ENCODE measurements at places on chromosomes 7 and 10.
A peak's percentile ranks its signal among the peaks of the same experiment; 100 is the strongest.

- DNase-seq = no peak
Observed at GRCh38 chr7:2376351-2377154, 21.9 kb downstream of the EIF3B start.

GRCh38 chr10:60666221-60666620, 112.1 kb upstream of the CDK1 start:
- no peak for DNase-seq

GRCh38 chr7:29922921-29923700, 66.5 kb downstream of the SCRN1 start:
- DNase-seq = no peak

DNA sequence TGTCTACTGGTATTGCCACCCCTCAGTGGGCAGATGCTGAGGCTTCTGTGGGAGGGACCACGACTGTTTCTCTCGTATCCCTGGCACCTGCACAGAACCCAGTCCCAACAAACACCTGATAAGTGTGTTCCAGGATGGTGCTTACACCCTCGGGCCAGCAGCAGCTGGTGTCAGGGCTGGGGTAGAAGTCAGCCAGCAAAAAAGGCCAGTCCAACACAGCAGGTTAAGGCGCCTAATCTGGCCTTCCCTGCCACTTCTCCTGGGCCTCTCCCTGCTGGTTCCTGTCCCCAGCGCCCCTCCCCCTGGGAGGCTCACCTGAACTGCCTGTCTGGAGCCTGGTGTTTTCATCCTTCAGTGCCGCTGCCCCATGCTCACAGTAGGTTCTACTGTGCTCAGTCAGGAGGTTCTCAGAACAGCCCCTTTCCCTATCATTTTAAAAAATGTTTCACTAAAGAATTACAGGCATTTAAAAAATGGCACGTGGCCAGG, 20.0 kb downstream of the PODXL start:
- DNase-seq = no peak

DNA sequence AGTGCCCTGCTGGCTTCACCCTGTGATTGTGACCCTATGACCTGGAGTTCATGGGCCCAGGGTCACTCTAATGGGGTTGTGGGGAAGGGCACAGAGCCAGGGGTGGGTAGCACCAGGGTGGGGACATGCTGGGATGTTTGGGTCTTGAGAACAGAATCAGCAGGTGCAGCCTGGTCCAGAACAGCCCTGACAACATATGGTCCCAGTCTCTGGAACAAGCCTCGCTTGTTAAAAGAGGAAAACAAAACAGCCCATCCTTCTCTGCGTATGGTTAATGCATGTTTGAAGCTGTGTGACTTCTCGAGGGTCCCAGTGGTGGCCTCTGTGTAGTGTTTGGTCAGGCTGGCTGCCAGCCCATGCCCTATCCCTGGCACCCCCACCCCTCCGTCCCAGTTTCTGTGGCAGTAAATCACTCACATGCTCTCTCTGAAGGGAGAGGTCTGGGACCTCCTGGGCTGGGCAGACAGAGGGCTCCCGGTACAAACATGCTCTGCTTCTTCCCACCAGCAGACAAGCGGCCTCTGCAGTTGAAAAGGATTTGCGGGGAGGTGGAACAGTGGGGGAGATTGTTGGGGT, 79.4 kb downstream of the FAM241B start:
- no peak for DNase-seq

GRCh38 chr10:58885686-58886345, 290.6 kb upstream of the PHYHIPL start:
- no peak for DNase-seq

GRCh38 chr10:103184615-103185014, 8.5 kb downstream of the NT5C2 start:
- DNase-seq = no peak

- no peak for DNase-seq
Observed at GRCh38 chr10:200405-200804, 65.2 kb downstream of the ZMYND11 start.

GRCh38 chr10:115937768-115938056, 335.3 kb downstream of the GFRA1 start:
- no peak for DNase-seq

- DNase-seq = no peak
Observed at GRCh38 chr7:159175792-159176191, 31.1 kb upstream of the VIPR2 start.

GRCh38 chr7:105210721-105211205, 178.0 kb downstream of the SRPK2 start:
- DNase-seq = no peak

DNA sequence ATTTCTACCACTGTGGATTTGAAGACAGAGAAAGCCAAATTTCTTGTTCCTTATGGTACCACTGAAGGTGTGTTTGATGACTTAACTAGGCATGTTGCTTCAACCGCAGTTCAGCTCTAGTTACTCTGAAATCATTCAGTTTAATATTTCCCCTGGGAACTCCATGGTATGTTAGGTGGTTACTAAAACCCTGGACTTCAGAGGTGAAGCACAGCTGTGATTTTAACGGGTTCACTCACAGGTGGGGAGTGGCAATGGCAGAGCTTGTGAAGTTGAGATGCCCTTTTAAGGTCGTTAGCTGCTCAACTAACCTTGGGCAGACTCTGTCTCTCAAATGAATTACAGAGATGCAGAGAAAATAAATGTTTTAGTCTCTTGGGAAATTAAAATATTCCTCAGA, 163.6 kb upstream of the PHYHIPL start:
- DNase-seq = no peak

DNA sequence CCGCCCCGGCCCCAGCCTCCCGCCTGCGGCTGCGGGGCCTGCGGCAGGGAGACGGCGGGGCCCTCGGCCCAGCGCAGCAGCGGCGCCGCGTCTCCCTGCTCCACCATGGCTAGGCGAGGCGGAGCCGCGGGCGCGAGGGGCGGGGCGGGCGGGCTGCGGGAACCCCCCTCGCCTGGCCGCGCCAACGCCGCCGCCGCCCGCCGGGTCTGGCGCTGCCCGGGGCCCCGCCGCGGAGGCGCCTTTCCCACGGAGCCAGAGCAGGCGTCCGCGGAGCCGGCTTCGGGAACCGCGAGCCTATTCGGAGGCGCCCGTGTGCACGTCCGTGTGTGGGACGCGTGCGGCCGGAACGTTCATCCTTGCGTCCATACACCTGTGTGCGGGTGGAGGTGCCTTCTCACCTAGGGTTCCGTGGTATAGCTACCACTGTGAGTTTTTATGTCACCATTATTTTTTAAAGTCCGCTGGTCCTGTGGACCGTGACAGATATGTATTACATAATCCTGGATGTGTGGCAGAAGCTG, at the start of gene DENND11:
TSS of gene DENND11 (minus strand) at position 120 of the 521 bp plus-strand sequence. CDS start at position 107, 13 bp downstream.
- peak; percentile 20 for DNase-seq

DNA sequence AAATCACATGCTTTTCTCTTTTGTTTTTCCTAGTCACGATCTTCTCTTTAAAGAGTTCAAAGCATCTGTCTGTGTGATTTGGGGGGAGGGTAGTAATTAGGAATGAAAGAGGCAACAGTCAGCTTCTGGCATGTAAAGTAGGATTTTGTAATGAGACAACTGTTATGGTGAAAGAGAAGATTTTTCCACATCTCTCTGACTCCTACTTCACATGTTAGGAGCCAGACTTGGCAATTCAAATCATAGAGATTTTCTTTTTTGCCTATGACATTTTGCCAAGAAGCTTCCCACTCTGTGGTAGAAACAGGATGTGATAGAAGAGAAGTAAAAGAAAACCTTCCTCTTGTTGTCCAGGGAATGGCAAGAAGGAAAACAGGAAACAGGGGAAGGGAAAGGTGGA, 38.3 kb upstream of the KLHL7 start:
- DNase-seq = no peak

GRCh38 chr10:593016-593415, 96.5 kb downstream of the DIP2C start:
- no peak for DNase-seq

DNA sequence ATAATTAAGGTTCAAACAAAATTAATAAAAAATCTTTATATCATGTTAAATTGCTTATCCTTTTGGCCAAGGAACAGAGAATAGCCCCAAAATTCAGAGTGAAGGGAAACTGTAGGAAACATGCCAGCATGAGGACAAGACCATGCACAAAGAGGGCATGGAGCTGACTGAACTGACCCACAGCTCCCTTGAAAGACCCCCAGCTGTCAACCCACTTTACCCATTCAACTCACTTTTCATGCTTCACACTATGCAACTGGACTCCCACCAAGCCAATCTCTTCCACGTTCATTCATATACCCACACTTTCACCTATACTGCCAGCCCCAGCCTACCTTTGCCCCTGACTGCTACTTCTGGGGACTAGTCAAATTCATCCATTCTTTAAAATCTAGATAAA, 10.2 kb downstream of the FBXW4 start:
- no peak for DNase-seq

DNA sequence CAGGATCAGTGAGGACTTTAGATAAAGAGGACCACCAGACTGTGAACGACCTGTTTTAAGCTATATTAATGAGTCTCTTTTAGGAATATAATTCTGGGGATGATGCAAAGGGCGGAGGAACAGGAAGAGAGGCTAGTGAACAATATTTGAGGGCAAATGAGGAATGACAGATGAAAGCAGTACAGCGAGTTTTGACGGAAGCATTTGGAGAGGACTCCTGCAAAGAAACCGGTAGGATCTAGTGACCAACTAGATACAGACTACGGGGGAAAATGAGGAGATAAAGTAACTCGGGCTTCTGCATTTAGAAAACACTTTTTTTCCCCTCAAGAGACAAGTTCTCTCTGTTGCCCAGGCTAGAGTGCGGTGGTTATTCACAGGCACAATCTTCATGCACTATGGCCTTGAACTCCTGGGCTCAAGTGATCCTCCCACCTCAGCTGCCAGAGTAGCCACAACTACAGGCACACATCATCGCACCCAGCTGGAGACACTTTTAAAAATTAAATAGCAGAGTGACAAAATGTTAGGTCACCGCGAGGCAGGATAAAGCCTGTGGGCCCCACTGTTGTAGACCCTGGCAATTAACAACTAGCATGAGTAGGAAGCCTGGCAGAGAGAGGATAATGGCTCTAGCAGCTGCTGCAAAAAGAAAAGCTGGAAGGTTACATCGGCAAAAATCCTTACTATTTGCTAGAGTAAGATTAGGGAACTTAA, 143.2 kb downstream of the SRPK2 start:
- no peak for DNase-seq

DNA sequence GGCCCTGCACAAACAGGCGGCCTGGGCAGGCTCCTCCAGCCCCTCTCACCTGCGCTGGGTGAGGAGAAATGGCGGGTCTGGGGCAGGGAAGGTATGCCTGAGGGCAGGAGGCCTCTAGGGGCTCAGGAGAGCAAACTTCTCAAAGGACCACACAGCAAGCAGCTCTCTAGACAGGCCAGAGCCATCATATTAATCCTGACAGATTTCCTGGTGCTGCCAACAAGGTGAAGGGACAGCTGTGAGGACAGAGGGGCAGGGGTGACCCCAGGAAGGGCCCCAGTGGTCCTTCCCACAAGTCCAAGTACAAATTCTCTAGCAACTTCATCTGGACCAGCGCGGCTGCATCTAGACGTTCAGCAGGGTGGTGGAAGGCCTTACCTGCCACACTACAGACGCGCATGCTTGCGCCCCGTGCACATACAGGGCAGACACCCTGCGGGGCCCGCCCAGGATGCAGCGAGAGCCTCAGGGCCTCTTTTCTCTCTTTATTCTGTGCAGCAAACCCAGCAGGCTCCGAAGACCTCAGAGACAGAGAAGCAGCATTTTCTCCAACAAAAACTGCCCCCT, 62.1 kb downstream of the ZRANB1 start:
- DNase-seq = no peak

GRCh38 chr7:107158028-107158427, 10.8 kb upstream of the HBP1 start:
- no peak for DNase-seq

- no peak for DNase-seq
Observed at GRCh38 chr10:19826712-19827111, 10.5 kb downstream of the PLXDC2 start.
